ENCODE measurements at places on chromosomes 7 and 10.

DNA sequence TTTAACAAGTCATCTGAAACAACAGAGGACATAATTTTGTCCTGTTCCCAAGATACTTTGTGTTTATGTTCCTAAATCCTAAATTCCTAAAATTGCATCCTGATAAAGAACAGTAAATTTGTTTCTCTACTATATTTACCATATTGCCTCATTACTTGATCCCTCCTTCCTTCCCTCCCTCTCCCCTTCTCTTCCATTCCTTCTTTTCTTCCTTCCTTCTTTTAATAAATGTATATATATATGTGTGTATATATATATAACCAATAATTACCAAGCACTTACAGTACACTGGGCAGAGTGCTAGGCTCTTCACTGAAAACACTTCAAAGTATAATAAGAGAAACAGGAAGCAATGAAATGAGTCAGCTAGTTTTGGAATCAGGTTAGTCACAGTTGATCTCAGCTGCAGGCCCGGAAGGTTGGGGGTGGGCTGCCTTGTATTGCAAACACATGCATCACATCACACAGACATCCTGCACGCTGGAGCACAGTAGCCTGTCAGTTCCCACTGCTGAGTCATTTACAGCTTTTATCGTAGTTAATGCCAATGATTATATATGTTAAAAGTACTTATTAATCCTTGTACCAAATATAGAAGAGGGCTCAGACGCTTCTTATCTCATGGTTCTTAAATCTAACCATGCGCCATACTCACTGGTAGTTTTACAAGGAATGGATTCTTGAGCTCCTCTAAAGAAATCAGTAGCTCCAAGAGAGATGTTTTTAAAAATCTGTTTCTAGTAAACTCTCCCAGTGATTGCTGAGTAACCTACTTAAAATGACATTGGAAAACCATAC, 551.7 kb downstream of the GRM8 start:
- DNase-seq, result no peak

DNA sequence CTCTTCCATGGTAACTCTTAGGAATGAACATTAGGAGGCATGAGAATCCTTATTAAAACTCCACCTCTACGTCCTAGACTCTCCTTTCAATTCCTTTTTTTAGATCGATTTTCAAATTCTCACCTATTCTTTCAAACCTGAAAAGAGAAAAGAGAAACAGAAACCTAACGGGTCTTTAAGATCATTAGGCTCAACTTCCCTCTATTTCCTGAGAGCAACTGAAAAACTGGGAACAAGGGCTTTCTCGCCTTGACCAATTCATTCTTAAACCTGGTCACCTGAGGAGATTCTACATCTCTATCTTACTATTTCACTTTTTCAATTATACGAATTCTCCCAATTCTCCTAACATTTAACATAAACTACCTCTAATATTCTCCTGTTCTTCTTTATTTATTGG, 2.8 kb downstream of the TFEC start:
- no peak for DNase-seq

DNA sequence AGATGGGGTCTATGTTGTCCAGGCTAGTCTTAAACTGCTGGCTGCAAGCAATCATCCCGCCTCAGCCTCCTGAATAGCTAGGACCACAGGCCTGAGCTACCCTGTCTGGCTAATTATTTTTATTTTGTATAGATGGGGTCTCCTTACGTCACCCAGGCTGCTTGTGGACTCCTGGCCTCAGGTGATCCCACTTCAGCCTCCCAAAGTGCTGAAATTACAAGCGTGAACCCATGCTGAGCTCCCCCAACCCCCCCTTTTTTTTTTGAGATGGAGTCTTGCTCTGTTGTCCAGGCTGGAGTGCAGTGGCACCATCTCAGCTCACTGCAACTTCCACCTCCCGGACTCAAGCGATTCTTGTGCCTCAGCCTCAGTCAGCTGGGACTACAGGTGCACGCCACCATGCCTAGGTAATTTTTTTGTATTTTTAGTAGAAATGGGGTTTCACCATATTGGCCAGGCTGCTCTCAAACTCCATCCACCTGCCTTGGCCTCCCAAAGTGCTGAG, 25.4 kb downstream of the FAM25A start:
- no peak for DNase-seq

DNA sequence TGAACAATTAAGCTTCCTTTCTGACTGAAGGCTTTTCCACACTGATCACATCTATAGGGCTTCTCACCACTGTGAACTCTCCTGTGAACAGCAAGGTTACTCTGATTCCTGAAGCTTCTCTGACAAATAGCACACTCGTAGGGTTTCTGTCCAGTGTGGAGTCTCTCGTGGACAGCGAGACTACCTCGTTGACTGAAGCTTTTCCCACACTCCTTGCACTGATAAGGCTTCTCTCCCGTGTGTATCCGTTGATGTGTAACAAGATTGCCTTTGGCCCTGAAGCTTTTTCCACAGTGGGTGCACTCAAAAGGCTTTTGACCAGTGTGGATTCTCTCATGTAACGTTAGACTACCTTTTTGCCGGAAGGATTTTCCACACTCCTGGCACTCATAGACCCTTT, 4.4 kb downstream of the ZNF32 start:
- no peak for DNase-seq

- DNase-seq, result no peak
Measured at GRCh38 chr10:99938563-99938962, 71.2 kb downstream of the DNMBP start.

DNA sequence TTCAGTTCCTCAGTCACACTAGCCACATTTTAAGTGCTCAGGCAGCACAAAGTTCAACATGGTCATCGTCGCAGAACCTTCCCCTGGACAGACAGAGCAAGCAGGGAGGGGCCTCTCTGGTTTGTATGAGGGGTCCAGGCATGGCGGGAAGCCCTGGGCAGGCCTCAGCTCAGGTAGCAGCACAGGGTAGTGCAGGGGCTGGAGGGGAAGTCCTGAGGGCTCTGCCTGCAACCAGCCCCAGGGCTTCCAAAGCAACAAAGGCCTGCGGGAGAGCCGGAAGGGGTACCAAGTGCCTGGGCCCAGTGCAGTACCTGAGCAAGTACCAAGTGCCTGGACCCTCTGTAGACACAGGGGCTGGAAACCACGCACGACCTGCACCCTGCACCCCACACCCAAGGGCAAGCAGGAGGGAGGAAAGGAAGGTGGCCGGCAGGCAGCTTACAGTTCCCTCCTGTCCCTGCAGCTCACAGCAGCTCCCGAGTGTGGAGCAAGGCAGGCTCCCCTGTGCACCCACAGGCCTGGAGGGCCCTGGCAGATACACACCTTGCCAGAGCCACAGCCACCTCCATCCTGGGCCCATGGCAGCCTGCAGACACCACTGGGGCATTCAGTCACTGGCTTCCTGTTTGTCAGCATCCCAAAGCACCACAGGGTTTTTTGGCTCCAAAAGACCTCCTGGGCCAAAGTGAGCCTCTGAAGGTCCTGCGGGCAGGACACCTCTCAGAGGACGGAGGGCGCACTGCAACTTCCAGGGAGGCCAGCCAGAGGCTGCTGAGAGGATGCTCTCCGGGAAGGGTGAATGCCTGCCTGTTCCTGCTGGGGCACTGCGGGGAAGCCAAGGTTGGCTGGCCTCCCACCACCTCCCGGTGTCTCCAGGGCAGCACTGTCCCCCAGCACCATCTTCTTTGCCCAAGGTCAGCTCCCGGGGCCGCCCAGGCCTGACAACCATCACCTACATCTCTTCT, 6.5 kb upstream of the RET start:
- no peak for DNase-seq

DNA sequence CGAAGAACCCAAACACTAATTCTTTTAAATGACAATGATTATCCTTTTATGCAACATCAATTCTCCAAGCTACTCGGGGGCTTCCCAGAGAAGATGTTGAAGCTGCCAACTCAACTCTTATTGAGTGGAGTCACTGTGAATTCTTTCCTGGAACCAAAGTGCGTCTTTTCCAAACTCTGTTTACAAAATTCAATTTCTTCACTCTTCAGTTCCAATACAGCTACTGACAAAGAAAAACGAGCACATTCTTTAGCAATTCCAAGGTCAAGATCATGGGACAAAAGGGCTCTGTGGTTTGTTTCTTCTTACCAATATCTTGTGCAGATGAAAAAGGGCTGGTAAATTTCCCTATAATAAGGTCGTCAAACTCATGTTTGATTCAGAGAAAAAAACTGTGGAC, 74.2 kb downstream of the FAS start:
- no peak for DNase-seq

DNA sequence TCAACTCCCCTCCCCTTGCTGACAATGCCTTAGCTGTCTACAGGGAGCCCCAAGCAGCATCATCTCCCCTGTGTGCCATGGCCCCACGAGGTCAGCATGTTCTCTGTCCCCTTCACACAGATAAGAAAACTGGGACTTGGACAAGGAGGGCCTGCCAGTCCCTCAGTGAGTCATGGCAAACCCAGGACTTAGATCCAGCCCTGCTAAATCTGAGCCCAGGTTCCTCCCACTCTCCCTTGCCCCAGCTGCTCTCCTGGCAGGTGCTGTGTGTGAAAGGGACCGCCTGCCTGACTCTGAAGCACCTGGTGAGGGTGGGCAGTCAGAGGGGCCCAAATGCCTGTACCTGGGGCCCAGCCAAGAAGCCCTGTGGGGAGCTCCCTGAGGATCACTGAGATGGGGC, 7.4 kb downstream of the CRHR2 start:
- DNase-seq, result no peak

- DNase-seq, result no peak
Measured at GRCh38 chr7:141949451-141949850, 2.7 kb upstream of the CLEC5A start.

GRCh38 chr7:8480527-8480926, 47.1 kb downstream of the NXPH1 start:
- no peak for DNase-seq

GRCh38 chr10:26841733-26842317, 18.9 kb downstream of the ABI1 start:
- DNase-seq, result no peak

GRCh38 chr7:66359656-66360211, 154.6 kb downstream of the TPST1 start:
- DNase-seq, result peak; percentile 65

GRCh38 chr7:85162721-85163120, 24.1 kb downstream of the SEMA3D start:
- no peak for DNase-seq

- DNase-seq, result no peak
Measured at GRCh38 chr7:22176791-22177412, 180.1 kb downstream of the RAPGEF5 start.
